ENCODE measurements at places on chromosomes 7 and 10.

DNA sequence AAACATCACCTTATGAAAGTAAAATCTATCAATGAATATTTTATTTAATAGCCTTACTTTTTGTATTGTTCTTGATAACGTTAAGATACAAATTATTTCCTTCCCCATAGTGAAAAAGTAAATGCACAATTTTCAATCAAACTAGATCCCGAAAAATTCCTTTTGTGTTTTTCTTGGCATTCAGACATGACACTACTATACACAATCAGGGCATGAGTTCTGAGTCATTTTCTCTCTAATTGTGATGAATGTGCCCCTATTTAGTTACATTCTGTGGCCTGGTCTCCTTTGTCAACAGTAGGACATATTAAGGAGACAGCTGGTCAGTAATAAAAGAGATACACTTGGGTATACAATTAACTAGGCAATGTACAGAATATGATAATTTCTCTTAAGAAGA is 19.8 kb downstream of the COL1A2 start:
- H3K27me3 ChIP-seq: no peaks in the 10 kb centered on the region
- DNase-seq: no peak
- peak overlapping the region; percentile 71 for H3K27ac ChIP-seq

DNA sequence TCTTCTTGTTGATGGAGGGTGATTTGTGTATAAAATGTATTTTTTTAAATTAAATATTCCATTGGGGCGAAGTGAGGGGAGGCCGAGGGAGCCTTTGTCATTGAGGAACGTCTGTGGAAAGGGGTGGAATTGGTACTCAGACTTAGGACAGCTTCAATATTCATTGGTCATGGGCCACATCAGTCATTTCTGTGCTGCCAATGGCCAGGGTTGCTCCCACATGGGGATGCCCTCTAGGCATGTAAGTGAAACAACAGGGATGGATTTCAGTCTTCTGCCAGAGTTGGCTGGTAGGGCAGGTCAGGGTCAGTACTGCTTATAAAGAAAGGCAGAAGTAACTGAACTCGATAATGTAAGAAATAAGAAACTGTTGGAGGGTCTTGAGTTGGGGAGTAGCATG is 47.2 kb downstream of the NEURL1 start:
- no peak for DNase-seq
- peaks cover 12% of the 10 kb centered on the region for H3K27me3 ChIP-seq
- H3K4me1 ChIP-seq: peaks cover 10% of the 10 kb centered on the region
- no peak overlapping the region for H3K27ac ChIP-seq

DNA sequence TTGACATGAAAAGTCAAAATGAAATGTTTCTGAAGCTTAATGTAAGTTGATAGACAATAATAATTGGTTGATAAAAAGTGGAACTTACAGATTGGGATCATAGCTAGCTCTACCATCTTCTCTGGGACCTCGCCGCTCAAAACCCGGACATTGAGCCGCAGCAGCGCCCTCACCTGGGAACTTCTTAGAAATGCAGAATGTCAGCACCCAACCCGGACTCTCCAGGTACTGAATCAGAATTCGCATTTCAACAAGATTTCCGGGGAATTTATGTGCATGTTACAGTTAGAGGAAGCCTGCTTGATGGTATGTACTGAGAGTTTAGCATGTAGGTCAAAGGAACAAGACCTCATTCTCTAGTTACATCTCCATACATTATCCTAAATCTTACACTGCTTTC is 36.7 kb upstream of the ABLIM1 start:
- H3K27ac ChIP-seq: no peak overlapping the region
- no peaks in the 10 kb centered on the region for H3K36me3 ChIP-seq
- no peak overlapping the region for H3K4me3 ChIP-seq
- H3K27me3 ChIP-seq: no peaks in the 10 kb centered on the region
- H3K4me1 ChIP-seq: no peaks in the 10 kb centered on the region

DNA sequence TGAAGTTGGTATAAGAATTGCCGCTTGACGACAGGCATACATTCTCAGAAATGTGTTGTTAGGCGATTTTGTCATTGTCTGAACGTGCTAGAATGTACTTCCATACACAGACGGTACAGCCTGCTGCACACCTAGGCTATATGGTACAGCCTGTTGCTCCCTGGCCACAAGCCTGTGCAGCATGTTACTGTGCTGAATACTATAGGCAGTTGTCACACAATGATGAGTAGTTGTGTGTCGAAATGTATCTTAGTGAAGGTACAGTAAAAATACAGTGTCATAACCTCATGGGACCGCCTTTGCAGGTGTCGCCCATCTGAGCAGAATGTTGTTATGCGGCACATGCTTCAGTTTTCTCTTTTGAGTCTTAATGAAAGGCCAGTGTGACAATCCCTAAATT is 66.5 kb downstream of the SHH start:
- H3K4me1 ChIP-seq: peaks cover 20% of the 10 kb centered on the region
- H3K27ac ChIP-seq: no peak overlapping the region
- no peak overlapping the region for H3K4me3 ChIP-seq
- H3K36me3 ChIP-seq: peaks cover 62% of the 10 kb centered on the region
- no peak for DNase-seq
